Lung (tissue), 17 donors: ENCODE measurements at places on chromosomes 2 and 18.

DNA sequence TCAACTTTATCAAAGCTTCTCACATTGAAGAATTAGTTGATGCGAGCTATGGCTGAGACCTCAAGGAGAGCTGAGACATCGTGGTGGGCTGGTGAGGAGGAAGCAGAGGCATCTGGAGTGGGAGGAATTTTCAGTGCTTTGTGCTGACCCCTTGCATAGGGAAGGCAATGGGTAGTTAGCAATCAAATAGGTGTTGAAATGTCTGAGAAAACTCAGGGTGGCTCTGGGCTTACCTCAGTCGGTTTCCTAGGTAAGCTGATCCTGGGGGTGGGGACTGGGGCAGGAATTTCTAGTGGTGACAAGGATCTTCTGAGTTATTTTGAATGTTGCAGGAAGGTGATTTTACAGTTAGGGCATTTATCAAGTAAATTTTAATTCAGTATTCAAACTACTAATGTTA is 20.7 kb upstream of the DPP10 start:
- H3K4me1 ChIP-seq = no peaks in the 10 kb centered on the region
- no peak overlapping the region for H3K4me3 ChIP-seq

DNA sequence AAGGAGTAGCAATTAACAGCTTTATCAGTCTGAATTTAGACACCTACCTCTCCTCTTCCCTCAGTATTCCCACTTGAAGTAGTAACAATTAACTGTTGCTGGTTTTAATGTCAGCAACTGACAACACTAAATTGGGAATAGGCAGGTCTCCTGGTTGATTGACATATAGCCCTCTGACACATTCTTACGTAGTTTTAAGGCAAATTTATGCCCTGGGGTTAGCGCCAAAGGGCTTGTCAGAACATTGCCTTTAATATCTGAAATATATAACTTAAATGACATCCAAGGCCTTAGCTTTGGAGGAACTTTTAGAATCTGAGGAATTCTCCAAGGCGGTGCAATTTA is 7.4 kb downstream of the ASXL3 start:
- DNase-seq = no peak
- H3K4me1 ChIP-seq = peaks cover 8% of the 10 kb centered on the region
- no peak overlapping the region for H3K27ac ChIP-seq
- H3K27me3 ChIP-seq = no peaks in the 10 kb centered on the region
- H3K36me3 ChIP-seq = no peaks in the 10 kb centered on the region

DNA sequence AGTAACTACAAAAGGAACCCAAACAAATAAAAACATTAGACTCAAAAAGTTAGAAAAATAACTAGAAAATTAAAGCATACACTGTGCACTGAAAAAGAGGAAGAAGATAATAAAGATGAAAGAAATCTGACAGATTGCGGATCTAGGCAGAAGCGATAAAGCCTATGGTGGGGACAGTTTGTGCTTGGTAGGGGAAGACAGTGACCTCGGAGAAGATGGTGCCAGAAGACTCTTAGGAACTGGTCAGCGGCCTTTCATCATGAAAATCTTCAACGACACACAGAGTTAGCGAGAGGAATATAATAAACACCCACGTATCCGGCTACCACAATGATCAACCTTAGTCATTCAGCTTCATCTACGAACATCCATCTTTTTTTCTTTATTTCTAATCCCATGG is 180.5 kb downstream of the HDAC4 start:
- H3K4me3 ChIP-seq = no peak overlapping the region
- no peaks in the 10 kb centered on the region for H3K27me3 ChIP-seq
- H3K4me1 ChIP-seq = peaks cover 33% of the 10 kb centered on the region
- DNase-seq = no peak
- H3K36me3 ChIP-seq = no peaks in the 10 kb centered on the region
- H3K27ac ChIP-seq = no peak overlapping the region

DNA sequence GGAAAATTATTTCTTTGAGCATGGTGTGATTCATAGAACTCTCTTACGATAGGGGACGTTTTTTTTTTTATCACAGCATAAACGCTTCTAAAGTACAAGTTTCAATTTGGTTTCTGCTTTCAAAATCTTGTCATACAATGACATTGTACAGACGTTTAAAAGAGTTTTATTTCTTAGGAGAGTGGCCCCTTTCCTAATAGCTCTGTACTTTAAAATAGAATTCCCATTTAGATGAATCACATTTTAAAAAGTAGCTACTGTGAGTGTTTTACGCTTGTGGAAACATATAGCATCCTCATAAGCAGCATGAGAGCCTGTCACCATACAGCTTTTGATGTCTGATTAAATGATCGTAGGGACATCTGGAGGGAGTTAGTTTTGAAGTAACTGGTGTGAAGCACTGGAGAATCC is 510.9 kb downstream of the PARD3B start:
- H3K36me3 ChIP-seq = no peaks in the 10 kb centered on the region
- no peak overlapping the region for H3K4me3 ChIP-seq
- H3K27ac ChIP-seq = no peak overlapping the region
- H3K27me3 ChIP-seq = no peaks in the 10 kb centered on the region
- peak; percentile 47 for DNase-seq
- no peaks in the 10 kb centered on the region for H3K4me1 ChIP-seq

DNA sequence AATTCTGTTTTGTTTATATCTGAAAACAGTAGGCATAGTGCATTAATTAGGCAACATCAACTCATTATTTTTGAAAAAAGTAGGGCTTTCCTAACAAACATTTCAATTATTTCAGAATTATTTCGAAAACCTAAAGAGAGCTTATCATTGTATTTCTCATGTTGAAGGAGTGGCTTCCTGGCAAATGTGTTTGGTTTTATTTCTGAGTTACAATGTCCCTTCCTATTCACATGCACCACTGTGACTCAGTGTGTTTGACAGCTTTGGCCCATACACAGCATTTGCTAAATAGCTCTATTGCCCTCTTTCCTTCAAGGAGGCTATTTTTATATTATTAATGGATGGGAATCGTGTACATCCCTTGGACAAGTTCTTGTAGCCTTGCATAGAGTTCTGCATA is 205.9 kb downstream of the PTGR3 start:
- no peaks in the 10 kb centered on the region for H3K4me1 ChIP-seq
- no peak overlapping the region for H3K4me3 ChIP-seq
- DNase-seq = no peak

DNA sequence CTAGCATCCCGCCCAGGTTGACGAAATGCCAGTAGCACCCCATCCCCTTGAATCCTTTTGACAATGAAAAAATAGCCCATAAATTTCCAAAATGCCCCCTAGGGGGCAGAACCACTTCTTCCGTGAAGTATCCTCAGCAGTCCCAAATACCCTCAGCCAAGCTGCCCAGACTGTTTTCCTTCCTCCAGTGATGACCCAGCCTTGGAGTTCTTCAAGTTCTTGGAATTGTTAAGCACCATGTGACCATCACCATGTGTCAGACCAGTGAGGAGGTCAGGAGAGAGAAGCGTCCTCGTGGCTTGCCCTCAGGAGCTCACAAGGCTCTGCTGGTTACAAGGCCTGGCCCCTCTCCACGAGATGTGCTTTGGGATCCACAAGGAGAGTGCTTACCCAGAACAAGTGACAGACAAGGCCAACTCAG is 1.4 kb upstream of the SLC23A3 start:
- H3K27me3 ChIP-seq = no peaks in the 10 kb centered on the region
- no peak overlapping the region for H3K4me3 ChIP-seq
- H3K36me3 ChIP-seq = peaks cover 15% of the 10 kb centered on the region
- peak; percentile 54 for DNase-seq
- H3K4me1 ChIP-seq = peaks cover 7% of the 10 kb centered on the region
- H3K27ac ChIP-seq = peak overlapping the region; percentile 78

DNA sequence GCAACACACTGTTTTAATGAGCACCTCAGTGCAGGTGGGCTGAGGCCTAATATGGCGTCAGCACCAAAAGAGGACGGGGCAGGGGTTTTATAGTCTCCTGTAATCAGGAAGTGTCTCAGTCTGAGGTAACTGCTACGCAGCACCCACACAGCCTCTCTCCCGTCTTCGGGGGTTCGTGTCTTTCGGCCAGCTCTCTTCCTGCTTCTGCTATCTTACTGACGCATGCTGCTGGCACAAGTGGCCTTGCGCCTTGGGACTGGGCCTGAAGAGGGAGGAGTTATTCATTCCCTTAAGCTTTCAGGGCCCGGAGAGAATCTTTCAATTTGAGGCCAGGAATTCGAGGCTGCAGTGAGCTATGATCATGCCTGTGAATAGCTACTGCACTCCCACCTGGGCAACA is 14.5 kb upstream of the PAPOLG start:
- no peaks in the 10 kb centered on the region for H3K4me1 ChIP-seq
- no peak overlapping the region for H3K27ac ChIP-seq
- no peak overlapping the region for H3K4me3 ChIP-seq
- H3K27me3 ChIP-seq = no peaks in the 10 kb centered on the region
- no peak for DNase-seq

GRCh38 chr2:112317303-112318158 is 42.1 kb downstream of the ZC3H6 start:
- H3K4me3 ChIP-seq = no peak overlapping the region
- no peak overlapping the region for H3K27ac ChIP-seq
- H3K27me3 ChIP-seq = no peaks in the 10 kb centered on the region
- no peak for DNase-seq
- no peaks in the 10 kb centered on the region for H3K4me1 ChIP-seq
- peaks cover 2% of the 10 kb centered on the region for H3K36me3 ChIP-seq

GRCh38 chr18:73060666-73061288 is 193.0 kb upstream of the NETO1 start:
- DNase-seq = no peak
- H3K4me3 ChIP-seq = no peak overlapping the region
- H3K4me1 ChIP-seq = no peaks in the 10 kb centered on the region

DNA sequence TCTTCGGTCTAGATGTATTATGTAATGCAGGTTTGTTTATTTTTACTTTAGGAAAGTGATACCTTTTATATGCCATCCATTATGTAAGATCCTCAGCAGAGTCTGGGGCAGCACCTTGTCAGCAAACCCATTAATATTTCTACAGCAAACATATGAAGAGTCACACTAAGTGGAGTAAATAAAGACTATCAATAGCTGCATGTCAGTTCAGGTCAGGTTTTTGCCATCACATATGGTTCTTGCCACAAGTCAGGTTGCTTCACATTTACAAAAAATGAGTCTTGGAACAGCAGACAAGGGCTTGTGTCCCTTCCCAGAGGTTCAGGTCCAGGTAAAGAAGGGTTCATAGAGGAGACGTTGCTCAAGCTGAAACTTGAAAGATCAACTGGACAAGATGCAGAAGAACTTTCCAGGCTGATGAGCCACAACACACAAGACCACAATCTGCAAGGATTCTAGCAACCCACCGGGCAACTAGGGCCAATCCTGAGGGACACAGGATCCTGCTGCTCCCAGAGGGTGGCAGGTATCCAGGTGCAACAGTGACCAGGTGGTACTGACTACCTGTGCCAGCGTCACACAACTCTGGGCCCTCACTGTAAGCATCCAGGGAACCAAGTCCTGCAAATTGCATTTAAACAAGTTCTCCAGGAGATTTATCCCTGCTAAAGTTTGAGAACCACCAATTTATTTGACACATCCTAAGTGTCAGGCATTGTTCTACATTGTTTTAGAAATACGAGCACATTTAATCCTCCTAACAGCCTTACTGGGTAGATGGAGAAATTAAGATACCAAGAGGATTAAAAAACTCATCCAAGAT is 215.8 kb downstream of the ALPK2 start:
- no peaks in the 10 kb centered on the region for H3K27me3 ChIP-seq
- no peak overlapping the region for H3K4me3 ChIP-seq
- H3K36me3 ChIP-seq = no peaks in the 10 kb centered on the region

DNA sequence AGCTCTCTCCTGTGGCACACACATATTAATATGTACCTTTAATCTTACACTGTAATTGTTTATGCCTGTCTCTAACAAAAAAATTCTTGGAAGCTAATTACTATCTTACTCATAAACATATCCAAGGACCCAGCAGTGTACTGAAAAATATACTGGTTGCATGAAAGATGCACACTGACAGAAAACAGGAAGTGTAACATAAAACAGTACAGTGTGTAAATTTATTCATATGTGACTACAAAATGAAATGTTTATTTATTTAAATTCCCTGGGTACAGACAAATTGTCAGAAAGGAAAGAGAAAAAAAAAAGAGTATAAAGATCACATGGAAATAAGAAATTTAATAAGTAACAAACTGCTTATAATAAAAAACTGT is 28.5 kb downstream of the TMEM131 start:
- peaks cover 9% of the 10 kb centered on the region for H3K4me1 ChIP-seq
- no peaks in the 10 kb centered on the region for H3K27me3 ChIP-seq
- H3K27ac ChIP-seq = no peak overlapping the region
- H3K36me3 ChIP-seq = no peaks in the 10 kb centered on the region
- DNase-seq = no peak

GRCh38 chr2:176160251-176160985 is 3.3 kb downstream of the HOXD3 start:
- H3K27ac ChIP-seq = no peak overlapping the region
- no peaks in the 10 kb centered on the region for H3K36me3 ChIP-seq
- peaks cover 3% of the 10 kb centered on the region for H3K4me1 ChIP-seq
- peaks cover 96% of the 10 kb centered on the region for H3K27me3 ChIP-seq

DNA sequence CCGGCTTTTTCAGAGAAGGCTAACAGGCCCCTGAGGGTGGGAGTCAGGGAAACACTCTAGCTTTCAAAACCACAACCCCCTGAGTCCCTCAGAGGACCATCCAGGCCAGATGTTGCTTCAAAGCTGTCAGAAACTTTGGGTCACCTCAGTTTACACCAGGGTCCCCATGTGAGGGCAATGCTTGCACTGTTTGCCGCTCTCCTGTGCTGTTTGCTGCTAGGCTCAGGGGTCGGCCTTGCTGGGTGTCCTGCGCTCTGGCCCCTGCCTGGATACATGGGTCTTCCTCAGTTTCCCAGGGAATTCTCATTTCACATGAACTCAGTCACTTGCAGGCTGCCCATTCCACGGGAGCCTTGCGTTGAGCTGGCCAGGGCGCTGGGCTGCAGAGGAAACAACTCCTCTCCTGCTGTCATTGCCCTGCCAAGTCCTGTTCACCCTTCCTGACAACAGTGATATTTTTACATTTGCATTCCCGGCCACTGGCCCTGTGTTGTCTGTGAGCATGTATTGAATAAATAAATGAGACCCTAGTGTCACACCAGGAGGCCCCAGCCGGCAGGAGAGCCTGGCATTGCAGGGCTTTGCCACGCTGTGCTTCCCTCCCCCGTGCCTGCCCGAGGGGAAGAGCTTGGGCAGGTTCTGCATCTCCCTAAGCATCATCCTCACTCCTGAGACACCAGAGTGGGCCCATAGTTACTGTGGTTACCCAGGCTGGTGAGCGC is 73.2 kb upstream of the RAB6C start:
- no peak overlapping the region for H3K4me3 ChIP-seq
- H3K27me3 ChIP-seq = no peaks in the 10 kb centered on the region
- H3K27ac ChIP-seq = no peak overlapping the region
- no peaks in the 10 kb centered on the region for H3K4me1 ChIP-seq
- no peak for DNase-seq

GRCh38 chr2:172693037-172693436 is 42.6 kb upstream of the RAPGEF4 start:
- no peaks in the 10 kb centered on the region for H3K4me1 ChIP-seq
- no peak overlapping the region for H3K4me3 ChIP-seq
- H3K36me3 ChIP-seq = no peaks in the 10 kb centered on the region
- DNase-seq = peak; percentile 16
- no peaks in the 10 kb centered on the region for H3K27me3 ChIP-seq

DNA sequence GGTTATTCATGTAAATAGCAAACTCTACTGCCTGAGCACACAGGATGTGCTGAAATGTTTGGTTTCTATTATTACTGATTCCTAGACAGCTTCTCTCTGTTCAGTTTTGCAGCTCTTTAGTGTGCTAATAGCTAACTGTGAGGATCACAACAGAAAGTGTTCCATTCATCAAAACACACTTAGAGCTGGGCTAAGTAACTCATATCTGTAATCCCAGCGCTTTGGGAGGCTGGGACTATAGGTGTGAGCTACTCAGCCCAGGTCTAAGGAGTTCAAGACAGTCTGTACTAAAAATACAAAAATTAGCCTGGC is 63.2 kb downstream of the MOGAT1 start:
- no peak for DNase-seq
- no peak overlapping the region for H3K27ac ChIP-seq
- H3K4me3 ChIP-seq = no peak overlapping the region
- peaks cover 10% of the 10 kb centered on the region for H3K4me1 ChIP-seq
- H3K36me3 ChIP-seq = no peaks in the 10 kb centered on the region
